Skin of body (tissue), 3 donors: ENCODE measurements at places on chromosomes 11 and 22. TPM values are rescaled to one million over a fixed set of nuclear protein-coding genes. Genes with fewer than 3 reads are reported as not detected.

The MGAT3 gene
- total RNA-seq: 4.2 TPM

The OR8D1 gene
- total RNA-seq: not detected

The ISX gene
- not detected for total RNA-seq

The ALDH3B2 gene
- total RNA-seq: 19.1 TPM

The CRYBA4 gene
- not detected for total RNA-seq

The TRIM66 gene
- 5.1 TPM for total RNA-seq

The HEPHL1 gene
- 4.9 TPM for total RNA-seq

The NOX4 gene
- 2.4 TPM for total RNA-seq

The HTR3A gene
- 0.99 TPM for total RNA-seq

The TMPRSS6 gene
- 0.59 TPM for total RNA-seq

The OR8B2 gene
- not detected for total RNA-seq

- peak; percentile 37 for DNase-seq
Observed at GRCh38 chr11:116312570-116313391, 460.0 kb downstream of the BUD13 start.

DNA sequence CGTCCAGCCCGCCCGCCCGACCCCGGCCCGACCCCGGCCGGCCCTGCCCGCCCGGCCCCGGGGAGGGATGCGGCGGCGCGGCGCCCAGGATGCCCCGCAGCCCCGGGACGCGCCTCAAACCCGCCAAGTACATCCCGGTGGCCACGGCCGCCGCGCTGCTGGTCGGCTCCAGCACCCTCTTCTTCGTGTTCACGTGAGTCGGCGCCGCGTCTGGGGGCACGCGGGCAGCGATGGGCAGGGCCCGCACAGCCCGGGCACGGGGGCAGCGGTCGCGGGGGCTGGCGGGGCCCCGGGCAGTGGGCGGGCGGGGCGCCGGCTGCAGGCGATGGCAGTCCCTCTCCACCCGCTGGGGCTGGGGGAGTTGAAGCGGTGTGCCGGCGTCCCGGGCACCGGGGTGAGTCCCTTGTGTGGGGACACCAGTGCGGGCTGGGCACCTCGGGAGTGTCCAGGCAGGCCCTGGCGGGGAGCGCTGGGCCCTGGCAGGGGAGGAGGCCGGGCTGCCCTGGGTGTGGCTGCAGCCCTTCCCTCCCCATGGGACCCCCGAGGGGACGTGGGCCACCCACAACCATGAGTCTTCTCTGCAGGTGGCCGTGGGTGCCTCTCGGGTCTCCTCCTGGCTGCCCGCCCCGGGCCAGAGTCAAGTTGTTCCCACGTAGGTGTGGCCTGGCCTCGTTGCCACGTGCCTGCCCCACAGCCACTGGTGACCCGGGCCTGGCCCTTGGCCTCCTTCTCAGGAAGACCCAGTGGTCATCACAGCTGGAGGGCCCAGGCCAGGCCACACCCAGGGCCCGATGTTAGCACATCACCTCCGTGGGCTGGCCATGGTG lies 468 bp downstream of the ZDHHC8 start:
- DNase-seq: no peak

DNA sequence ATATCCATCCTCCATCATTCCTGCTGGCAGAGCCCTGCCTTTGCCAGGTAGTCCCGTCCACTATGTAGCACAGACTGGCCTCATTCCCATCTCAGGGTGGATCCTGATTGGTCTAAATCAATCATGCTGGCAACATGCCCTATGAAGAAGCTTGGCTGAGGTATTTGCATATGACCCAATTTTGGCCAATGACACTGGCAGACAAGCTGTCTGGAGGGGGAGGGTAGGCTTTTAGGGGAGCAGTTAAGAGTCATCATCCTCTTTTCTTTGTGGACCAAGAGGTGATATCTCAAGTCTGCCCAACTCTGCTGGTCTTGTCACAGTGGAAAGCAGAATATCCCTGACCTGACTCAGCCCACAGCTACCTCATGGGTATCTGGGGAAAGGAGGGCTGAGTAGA lies 5.1 kb downstream of the CCDC89 start:
- no peak for DNase-seq

- no peak for DNase-seq
Observed at GRCh38 chr22:31262312-31263133, 29.8 kb downstream of the PIK3IP1 start.

- no peak for DNase-seq
Observed at GRCh38 chr11:120224361-120224760, 13.5 kb downstream of the OAF start.

GRCh38 chr11:44264761-44265160 lies 45.2 kb downstream of the ALX4 start:
- DNase-seq: no peak

GRCh38 chr11:32344946-32345345 lies 90.4 kb downstream of the WT1 start:
- DNase-seq: no peak

- no peak for DNase-seq
Observed at GRCh38 chr11:103985041-103985440, 51.4 kb upstream of the DDI1 start.

GRCh38 chr11:4388221-4388620 lies 5.3 kb downstream of the TRIM21 start:
- no peak for DNase-seq

DNA sequence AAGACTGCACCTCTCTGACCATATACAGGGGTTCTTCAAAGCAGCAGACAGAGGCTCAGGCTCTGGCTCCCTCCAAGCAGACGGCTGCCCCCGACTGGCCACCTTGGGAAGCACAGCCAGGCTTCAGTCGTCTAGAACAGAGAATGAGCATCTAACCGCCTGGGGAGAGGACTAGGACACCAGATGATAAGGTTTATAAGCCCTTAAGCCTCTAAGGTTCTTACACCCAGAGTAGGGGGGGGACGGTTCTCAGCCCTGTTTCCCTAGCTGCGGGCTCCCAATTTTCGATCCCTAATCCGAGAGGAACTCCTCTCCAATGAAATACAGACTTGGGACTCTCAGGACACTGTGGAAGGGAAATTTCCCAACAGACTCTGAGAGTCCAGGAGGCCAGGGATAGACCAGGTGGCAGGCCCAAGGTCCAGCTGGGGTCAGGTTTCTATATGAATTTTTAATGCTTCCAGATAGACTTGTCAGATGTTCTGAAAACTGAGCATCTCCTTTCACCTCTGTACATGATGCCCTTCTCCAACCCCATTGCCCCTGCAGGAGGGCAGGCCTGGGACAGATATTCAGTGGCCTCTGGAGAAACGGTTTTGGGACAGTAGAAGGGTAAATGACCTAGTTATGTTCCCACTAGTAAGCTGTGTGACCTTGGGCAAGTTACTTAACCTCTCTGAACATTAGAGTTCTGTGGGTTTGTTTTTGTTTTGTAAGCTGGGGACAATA lies 20.2 kb downstream of the RTN4RL2 start:
- no peak for DNase-seq

- no peak for DNase-seq
Observed at GRCh38 chr11:120565466-120566155, 54.1 kb downstream of the GRIK4 start.

DNA sequence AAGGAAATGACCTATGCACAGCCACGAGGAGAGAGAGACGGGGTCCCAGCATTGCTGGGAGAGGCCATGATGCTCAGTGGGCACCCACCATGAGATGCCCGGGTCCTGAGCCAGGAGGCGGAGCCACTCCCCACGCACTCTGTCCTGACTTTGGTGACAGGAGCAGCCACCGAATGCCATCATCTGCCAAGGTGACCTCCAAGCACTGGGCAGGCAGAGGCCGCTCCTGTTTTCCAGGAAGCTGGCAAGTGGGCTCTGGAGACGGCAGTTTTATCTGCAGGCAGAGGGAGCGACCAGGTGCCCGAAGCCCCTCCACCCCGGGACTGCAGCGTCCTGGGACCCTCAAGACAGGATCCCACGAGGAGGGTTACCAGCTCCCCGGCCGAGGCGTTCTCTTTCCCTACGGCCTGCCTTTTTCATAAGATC lies 453.9 kb downstream of the BRD1 start:
- no peak for DNase-seq

DNA sequence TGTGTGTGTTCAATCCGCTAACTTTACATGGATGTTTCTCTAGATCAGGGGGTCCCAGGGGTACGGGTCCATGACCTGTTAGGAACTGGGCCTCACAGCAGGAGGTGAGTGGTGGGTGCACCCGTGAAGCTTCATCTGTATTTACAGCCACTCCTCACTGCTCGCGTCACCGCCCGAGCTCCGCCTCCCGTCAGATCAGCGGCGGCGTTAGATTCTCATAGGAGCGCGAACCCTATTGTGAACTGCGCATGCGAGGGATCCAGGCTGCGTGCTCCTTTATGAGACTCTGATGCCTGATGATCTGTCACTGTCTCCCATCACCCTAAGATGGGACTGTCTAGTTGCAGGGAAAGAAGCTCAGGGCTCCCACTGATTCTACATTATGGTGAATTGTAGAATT lies 31.9 kb downstream of the MRGPRD start:
- no peak for DNase-seq

DNA sequence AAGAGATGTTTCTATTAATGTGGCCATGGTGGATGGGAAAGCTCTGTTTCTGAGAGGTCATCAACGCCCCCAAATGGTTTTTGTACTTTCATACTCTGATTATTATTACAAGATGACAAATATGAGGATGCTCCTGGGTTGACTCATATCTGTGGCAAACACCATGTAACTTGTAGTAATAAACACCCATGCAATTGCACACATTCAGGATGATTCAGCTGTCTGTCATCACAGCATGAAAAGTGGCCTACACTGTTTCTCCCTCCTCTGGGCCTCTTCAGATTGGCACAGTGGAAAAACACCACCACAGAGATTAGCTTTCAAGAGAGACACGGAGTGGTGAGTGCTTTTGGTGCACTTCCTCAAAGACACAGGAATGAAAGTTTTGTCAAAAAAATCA lies 85.4 kb downstream of the MTNR1B start:
- no peak for DNase-seq

- no peak for DNase-seq
Observed at GRCh38 chr11:132177106-132177505, 806.7 kb downstream of the NTM start.

DNA sequence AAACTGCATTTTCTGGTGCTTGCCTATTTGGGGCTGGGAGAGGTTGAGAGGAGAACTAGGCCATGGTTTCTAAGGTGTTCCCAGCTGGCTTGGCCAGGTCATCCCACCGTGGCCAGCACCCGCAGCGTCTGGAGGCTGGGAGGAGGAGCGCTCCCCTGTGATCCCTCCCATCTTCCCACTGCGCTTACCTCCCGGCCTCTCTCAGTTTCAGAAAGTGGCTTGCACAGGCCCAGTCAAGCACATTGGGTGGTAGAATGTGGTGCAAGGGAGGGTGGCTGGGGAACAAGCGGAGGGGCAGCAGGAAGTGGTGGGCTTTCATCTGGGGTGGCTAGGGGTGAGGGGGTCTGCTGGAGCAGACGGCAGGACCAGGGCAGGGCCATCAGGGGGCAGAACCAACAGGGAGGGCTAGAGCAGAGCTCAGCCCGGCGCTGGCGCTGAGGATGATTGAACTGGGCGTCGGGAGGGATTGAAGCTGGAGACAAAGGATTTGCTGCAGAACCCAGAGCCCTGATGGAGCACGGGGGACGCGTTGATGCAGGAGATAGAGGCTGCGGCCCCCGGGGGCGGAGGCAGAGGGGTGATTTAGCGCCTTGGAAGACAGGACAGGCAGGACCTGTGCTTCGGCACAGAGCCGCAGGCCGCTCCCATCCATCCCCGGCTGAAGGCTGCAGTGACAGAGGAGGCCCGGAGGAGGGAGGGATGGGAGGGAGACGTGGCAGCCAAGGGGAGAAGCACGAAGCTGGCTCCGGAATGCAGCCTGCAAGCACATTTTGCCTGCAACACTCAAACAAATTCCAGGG lies 76.0 kb downstream of the TRIM29 start:
- peak; percentile 88 for DNase-seq

DNA sequence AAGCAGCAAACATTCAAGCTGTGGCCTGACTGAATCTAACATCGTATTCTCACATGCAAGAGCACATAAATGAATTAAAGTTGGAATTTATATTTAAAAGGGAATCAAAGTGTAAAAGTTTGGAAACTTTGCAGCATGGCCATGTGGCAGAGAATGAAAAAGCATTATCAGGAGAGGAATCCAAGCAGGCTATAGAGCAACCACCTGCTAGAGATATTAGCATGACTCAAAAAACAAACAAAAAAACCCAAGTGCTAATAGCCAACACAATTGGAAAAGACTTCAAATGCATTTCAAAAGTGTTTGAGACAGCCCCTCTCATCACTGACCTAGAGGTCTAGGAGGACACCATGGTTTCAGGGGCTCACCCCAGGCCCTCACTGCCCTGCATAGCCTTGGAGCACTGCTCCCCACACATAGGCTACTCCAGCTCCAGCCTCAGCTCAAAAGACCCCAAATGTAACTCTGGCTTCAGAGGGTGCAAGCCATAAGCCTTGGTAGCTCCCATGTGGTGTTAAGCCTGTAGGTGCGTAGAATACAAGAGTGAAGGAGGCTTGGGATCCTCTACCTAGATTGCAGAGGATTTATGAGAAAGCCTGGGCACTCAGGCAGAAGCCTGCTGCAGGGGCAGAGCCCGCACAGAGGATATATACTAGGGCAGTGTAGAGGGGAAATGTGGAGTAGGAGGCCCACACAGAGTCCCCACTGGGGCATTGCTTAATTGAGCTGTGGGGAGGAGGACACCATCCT lies 1.7 kb upstream of the KRTAP5-7 start:
- DNase-seq: no peak

DNA sequence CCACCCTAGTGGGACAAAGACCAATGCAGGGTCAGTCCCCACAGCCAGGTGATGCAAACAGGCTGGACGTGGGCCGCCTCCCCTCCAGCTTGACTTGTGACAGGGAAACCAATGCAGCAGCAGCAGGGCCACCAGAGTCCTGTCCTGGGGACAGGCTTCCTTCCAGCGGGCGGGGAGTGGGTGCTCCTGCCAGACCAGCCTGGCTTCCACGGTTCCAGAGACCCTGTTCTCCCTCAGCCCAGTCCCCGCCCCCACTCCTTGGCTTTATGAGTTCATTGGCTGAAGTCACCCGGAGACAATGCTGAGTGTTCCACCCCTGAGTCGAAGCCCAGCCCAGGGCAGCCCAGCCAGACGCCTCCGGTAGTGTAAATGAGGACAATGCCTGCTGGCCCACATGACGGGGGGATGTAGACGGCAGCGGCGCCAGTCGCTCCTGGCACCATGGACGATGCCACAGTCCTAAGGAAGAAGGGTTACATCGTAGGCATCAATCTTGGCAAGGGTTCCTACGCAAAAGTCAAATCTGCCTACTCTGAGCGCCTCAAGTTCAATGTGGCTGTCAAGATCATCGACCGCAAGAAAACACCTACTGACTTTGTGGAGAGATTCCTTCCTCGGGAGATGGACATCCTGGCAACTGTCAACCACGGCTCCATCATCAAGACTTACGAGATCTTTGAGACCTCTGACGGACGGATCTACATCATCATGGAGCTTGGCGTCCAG lies at the start of gene TSSK2:
Gene TSSK2 (plus strand): TSS at position 350 of the 726 bp plus-strand sequence. CDS start 92 bp downstream, at position 442.
- DNase-seq: no peak
